Progenitor cell of endocrine pancreas (in vitro differentiated cells): ENCODE measurements at places on chromosomes 6 and 20. TPM values are rescaled to one million over a fixed set of nuclear protein-coding genes. Genes with fewer than 3 reads are reported as not detected.
A peak's percentile ranks its signal among the peaks of the same experiment; 100 is the strongest.

Gene MUC22
- not detected in 2 replicates for total RNA-seq

Gene SH3BGRL2
- total RNA-seq = 47.4 and 49.1 TPM in 2 replicates

Gene MATN4
- total RNA-seq = 0.20 TPM in 1 of 2 replicates, not detected in the other

Gene LY6G6F
- total RNA-seq = not detected in 2 replicates

Gene HRH3
- total RNA-seq = 0.10 TPM in 1 of 2 replicates, not detected in the other

Gene RFX6
- 28.7 and 34.2 TPM in 2 replicates for total RNA-seq

Gene PCED1A
- 81.1 and 89.2 TPM in 2 replicates for total RNA-seq

Gene ALDH8A1
- 0.40 and 1.5 TPM in 2 replicates for total RNA-seq

Gene WFDC12
- total RNA-seq = not detected in 2 replicates

Gene LYRM2
- total RNA-seq = 38.6 and 46.5 TPM in 2 replicates

Gene HLA-DPB1
- 13.5 and 17.9 TPM in 2 replicates for total RNA-seq

Gene ZC2HC1B
- total RNA-seq = not detected in 2 replicates

Gene BTN1A1
- total RNA-seq = 1.5 and 1.6 TPM in 2 replicates

GRCh38 chr20:59603781-59604541 is at the start of gene PHACTR3:
TSS of gene PHACTR3 (plus strand) at chr20:59604540. CDS start at chr20:59605015, 475 bp downstream.
- DNase-seq = peak; percentile 42

DNA sequence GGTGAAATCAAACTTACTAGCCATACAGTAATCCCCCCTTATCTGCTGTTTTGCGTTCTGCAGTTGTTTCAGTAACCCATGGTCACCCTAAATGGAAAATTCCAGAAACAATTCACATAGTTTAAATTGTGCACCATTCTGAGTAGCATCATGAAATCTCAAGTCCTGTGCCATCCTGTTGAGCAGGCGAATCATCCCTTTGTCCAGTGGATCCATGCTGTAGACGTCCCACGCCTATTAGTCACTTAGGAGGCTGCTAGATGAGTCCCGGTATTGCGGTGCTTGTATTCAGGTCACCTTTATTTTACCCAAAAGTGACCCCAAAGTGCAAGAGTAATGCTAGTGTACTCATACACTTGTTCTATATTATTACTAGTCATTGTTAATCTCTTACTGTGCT is 46.4 kb downstream of the HECA start:
- no peak for DNase-seq

GRCh38 chr6:144477856-144478255 is 192.7 kb downstream of the UTRN start:
- no peak for DNase-seq

- DNase-seq = no peak
Observed at GRCh38 chr6:92180090-92180489, 1239.3 kb downstream of the EPHA7 start.

DNA sequence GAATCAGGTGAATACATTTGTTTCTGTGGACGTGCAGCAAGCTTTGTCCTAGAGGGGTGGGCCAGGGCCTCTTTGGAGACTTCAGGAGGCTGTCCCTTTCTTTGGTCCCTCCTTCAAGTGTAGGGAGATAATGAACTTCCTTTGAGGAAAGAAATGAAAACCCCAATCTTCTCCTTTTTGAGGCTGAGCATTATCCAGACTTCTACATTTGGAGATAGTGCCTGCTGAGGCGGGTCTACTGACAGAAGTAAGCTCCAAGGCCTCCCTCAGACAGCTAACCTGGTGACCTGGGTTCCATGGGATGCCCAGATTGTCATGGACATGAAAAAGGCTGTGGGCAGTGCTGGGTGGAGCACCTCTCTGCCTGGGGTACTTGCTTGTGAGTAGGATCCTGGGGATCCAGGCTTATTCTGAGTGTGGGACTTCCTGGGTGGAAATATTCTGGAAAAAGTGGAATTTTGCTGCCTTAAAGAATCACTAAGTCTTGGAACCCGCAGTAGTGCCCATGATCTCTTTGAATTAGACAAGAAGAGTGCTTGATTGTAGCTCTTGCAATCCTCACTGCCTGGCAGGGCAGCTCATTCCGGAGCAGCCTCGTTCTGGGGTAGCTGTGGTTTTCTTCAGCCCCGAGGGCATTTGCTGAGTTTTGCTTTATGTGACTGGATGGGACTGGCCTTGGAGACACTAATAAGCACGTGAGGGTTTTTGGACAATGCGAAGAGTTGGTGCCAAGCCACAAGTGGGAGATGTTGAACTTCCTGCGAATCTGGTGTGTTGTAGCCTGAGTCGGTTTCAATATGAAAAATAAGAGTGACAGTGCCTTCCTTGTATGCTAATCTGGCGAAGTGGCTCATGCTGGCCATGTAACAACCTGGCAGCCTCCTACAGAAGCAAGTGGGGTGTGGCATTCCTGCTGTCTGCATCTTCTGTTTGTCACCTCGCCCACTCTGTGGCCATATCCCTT is 28.1 kb downstream of the SNRNP48 start:
- no peak for DNase-seq

DNA sequence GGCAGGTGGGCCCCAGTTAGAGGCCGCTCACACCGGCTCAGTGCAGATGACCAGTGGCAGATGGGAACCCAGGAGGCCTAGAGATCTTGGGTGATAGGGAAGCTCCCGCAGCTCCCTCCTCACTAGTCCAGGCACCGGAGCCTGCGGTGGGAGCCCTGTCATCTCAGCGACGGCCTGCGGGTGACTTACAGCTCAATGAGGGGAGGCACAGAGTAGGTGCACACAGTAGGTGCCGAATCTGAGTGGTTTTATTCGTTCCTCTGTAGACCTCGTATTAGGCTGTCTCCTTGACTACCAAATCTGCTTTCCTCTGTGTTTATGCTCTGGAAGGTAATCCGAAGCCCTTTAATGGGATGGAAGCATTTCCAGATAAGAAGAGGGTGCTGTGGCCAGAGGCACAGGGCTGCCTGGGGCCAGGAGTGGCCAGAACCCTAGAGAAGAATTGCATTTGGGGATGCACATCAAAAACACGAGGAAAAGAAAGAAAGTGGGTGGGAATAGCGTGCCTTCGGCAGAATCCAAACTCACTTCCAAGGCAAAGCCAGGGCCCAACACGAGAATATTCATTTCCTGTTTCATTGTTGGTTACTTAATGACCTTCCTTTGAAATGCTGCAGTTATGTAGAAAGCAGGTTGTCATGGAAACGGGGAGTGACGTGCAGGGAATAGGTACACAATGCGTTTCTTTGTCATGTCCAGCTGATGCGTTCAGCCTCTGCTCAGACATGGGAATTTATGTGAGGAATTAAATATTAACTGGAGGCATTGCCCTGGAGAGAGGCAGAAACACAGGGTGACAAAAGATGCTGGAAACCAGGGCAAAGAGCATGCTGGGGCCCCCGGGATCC is 24.7 kb downstream of the MYT1 start:
- DNase-seq = peak; percentile 33

DNA sequence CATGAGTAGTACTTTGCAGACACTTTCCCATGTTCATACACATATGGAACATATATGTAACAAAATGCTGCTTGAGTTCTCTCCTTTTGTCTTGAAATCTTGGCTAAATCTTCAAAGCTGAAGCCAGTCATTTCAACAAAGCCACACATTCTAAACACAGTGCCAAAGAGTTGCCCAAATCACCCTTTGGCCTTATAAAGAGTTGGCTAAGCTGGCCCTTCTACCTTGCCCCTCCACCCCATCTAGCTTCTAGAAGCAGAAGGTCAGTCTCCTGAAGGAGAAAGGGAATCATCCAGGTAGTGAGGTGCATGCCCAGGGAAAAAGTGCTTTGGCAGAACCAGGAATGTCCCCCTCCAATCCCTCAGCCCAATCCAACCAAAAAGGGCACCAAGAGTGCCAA is 58.3 kb downstream of the ALDH8A1 start:
- DNase-seq = no peak

- DNase-seq = no peak
Observed at GRCh38 chr6:141464490-141464889, 668.2 kb upstream of the GJE1 start.

DNA sequence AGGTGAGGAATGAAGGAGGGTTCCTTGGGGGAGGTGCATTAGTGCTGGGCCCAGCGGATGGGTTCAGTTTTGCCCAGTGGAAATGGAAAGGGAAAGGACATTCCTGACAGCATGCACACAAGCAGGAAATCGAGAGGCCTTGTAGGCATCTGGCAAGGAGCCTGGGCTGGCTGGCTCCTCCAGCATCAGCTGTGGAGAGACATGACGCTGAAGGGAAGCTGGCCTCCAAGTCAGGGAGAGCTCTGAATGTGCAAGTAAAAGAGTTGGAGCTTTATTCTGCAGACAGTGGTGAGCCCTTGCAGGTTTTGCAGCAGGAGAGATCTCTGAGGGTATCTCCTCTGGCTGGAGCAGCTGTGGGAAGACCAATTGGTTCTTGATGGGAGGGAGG is 154.3 kb downstream of the MRPL14 start:
- no peak for DNase-seq

DNA sequence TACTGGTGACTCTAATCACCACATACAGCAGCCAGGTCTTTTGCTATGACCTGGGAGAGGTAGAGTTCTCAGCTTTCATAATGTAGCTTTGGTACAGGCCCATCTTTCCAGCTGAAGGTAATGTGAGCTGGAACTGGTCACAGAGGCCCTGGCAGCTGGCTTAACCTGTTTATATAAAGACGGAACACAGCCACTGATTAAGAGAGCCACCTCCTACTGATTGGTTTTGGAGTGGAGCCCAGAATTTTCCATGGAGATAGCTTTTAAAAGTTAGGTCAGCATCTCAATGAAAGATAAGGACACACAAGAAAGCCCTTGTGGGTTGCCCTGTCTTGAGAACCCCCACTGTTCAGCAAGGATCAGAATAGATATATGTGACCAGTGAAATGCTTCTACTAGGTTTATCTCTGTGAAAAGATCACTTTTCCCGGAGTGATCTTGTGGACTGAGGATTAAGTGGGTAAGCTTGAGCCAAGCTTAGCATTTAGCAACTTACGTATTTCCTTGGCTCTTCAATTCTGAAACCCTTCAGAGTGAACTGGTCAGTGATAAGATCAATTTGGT is 213.7 kb upstream of the CITED2 start:
- no peak for DNase-seq

DNA sequence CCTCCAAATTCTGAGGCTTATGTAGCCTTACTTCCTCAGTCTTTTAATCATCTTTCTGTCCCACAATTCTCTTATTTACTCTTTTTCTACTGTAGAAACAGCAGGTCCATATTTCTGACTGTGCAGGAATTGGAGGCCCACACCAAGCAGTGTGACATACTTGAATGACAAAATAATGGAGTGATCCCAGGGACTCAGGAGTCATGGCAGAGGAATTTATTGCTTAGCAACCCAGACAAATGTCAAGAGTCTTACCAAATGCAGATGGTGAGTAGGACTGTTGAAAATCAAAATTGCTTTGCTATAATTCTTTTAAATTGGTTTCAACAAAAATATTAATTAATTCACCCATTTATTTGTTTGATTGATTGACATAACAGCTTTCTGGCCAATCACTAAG is 59.9 kb downstream of the HTR1B start:
- no peak for DNase-seq

GRCh38 chr6:157029980-157030690 is 253.0 kb downstream of the ARID1B start:
- no peak for DNase-seq

DNA sequence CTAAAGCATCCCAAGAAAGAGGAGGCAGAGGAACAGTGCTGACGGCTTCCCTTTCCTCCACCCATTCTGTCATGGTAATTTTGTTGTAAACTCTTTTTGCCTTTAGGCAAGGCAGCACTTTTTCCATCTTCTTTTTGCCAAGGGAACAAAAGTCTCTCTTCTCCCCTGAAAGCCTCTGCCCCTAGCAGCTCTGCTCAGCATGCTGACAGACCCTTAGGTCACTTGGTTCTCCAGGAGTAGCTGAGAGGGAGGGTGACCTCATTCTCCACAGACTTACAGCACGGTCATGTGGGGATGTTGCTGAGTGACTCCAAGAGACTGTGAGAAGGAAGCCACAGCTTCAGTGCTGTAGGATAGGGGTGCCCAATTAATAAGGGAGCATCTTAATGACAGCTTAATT is 81.1 kb upstream of the RALGAPA2 start:
- no peak for DNase-seq

DNA sequence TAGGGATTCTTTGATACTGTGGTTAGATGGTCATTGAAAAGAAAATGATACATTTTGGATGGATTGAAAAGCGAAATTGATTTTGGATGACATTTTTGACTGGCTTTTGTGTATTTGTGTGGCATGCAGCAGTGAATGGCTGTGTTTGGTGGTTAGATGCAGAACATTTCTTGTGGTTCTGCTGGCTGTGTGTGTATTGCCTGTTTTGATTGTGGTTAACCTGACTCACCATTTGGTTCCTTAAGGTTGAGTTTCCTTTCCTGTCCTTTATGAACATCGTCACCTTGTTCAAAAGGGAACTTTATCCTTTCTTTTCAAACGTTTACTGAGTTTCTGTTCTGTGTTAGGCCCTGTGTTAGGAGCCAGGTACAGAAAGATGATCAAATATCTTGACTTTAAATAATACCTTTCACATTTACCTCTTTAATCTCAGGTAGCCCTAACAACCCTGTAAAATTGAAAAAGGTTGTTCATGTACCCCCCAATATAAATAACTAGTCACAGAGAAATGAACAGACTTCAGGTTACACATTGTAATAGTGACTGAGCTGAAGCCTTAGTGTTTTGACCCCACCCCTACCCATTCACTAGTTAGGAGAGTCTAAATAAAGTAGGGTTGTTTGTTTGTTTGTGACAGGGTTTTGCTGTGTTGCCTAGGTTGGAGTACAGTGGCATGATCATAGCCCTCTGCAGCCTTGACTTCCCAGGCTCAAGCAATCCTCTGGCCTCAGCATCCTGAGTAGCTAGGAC is 23.8 kb downstream of the ANKS1A start:
- no peak for DNase-seq

- peak; percentile 76 for DNase-seq
Observed at GRCh38 chr6:30730601-30731435, 10.7 kb downstream of the TUBB start.

GRCh38 chr6:93964321-93964720 is 545.0 kb upstream of the EPHA7 start:
- no peak for DNase-seq

- DNase-seq = no peak
Observed at GRCh38 chr20:13684566-13685222, 46.0 kb upstream of the TASP1 start.

DNA sequence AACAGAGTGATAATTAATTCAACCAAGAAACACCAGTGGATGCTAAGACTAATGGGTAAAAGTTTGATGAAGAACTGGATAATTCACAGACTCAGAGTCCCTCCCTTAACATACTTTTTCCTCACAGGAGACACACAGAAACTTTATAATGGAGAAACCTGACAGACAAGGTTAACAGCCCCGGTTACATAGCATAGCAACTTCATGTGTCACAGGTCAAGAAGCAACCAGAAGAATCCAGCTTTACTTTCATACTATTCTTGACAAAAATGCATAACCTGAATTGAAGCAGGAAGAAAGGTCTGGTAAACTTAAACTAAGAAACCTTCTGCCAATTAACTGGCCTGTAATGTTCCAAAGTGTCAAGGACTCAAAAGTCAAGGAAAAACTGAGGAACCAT is 375.9 kb downstream of the RNF144B start:
- no peak for DNase-seq

GRCh38 chr6:6678185-6678671 is 89.7 kb downstream of the LY86 start:
- no peak for DNase-seq

- no peak for DNase-seq
Observed at GRCh38 chr6:119453242-119454200, 104.0 kb upstream of the MAN1A1 start.

- no peak for DNase-seq
Observed at GRCh38 chr6:150915131-150915879, 49.8 kb downstream of the MTHFD1L start.

- no peak for DNase-seq
Observed at GRCh38 chr6:136508725-136509392, 41.4 kb downstream of the MAP7 start.
